ENCODE measurements at places on chromosomes 16 and 17. TPM values are rescaled to one million over a fixed set of nuclear protein-coding genes. Genes with fewer than 3 reads are reported as not detected.

The SPN gene
- total RNA-seq, result 29.1 TPM

The PRSS22 gene
- 15.7 TPM for total RNA-seq

The TACO1 gene
- 18.2 TPM for total RNA-seq

The ATP2A3 gene
- 53.5 TPM for total RNA-seq

The CRYBA1 gene
- not detected for total RNA-seq

The SNAI3 gene
- total RNA-seq, result 2.3 TPM

The EVI2A gene
- total RNA-seq, result 16.4 TPM

The SKAP1 gene
- total RNA-seq, result 3.0 TPM

The PTGES3L gene
- total RNA-seq, result 0.26 TPM

All from left lung (tissue), 14 donors.